Right atrium auricular region (tissue), 2 donors: ENCODE measurements at places on chromosomes 7 and 10.

GRCh38 chr7:149776848-149777407 is 3.5 kb upstream of the ZNF467 start:
- no peak for DNase-seq

GRCh38 chr10:128027306-128027705 is 98.9 kb downstream of the MKI67 start:
- no peak for DNase-seq

DNA sequence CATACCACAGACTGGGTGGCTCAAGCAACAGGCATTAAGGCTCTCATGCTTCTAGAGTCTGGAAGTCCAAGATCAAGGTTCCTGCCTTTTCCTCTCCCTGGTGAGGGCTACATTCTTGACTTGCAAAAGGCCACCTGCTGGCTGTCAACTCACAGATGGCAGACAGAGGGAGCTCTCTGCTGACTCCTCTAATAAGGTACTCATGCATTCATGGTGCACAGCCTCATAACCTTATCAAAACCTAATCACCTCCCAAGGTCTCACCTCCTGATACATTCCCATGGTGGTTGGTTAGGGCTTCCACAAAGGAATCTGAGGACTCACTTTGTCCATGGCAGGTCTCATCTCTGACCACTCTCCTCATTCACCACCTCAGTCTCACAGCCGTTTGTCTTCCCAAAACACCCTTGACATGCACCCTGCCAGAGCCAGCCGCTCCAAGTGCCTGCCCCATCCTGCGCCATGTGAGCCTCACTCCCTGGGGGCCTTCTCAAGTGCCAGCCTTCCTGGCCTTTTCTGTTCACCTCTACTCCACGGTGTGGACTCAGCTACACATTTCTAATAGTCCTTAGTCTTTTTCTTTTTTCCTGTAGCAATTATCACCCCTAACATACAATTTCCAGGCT is 400.3 kb upstream of the ADARB2 start:
- DNase-seq: no peak

- no peak for DNase-seq
Observed at GRCh38 chr10:95864906-95865813, 42.6 kb upstream of the CC2D2B start.

DNA sequence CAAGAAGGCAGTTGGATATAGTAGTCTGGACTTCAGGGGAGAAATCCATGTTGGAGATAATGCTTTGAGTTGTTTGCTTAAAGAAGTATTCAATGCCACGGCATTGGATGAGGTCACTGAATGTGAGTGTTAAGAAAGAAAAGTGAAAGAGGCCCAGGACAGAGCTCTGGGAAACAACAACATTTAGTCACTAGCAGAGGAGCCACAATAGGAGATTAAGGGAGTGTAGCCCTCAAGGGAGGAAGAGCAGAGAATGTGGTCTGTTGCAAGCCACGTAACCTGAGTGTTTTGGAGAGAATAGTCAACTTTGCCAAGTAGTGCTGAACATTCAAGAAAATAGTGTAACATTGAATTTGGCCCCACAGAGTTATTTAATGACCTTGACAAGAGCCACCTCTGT is 114.7 kb downstream of the MYO3A start:
- no peak for DNase-seq

GRCh38 chr7:47561715-47562446 is 20.0 kb downstream of the TNS3 start:
- DNase-seq: no peak

- no peak for DNase-seq
Observed at GRCh38 chr10:81911328-81911727, 36.3 kb downstream of the NRG3 start.

- DNase-seq: no peak
Observed at GRCh38 chr10:43216931-43217562, 49.8 kb downstream of the RASGEF1A start.

- no peak for DNase-seq
Observed at GRCh38 chr7:35648367-35648766, 46.6 kb downstream of the HERPUD2 start.

GRCh38 chr10:119637631-119638030 is 13.5 kb upstream of the BAG3 start:
- DNase-seq: no peak

- no peak for DNase-seq
Observed at GRCh38 chr7:2507917-2508306, 11.7 kb upstream of the LFNG start.

DNA sequence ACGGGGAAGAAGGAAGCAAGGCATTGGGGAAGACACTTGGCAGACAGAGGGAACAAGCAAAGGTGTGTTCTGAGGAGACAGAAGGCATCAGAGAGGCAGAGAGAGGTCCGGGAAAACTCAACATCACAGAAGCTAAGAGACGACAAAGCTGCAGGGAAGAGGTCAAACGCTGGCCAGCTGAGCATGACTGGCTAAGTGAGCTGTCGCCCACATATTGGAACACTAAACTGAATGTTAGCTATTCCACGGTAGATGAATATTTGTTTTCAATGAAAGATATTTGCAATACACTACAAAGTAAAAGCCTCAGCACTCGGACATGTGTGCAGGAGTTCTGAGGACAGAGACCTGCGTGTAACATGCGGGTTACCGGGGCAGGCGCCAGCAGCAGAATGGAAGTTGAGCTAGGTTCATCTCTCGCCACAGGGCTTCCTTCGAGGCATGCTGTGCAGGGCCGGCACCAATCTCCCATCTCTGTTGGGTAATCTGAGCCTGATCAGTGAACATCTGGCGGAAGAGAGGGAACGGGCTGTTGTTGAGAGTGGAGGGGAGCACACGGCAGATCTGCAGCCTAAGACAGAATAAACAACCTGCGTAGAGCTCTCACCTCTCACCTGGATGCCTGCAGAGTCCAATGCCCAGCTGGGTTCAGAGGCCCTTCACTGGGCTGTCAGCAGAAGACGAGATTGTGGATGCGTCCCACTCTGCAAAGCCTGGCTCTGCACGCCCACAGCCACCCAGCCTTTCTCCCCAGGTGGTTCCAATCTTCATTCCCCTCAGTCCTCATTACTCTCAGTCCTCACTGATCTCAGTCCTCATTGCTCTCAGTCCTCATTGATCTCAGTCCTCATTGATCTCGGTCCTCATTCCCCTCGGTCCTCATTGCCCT is 35.9 kb downstream of the INSIG1 start:
- DNase-seq: no peak

DNA sequence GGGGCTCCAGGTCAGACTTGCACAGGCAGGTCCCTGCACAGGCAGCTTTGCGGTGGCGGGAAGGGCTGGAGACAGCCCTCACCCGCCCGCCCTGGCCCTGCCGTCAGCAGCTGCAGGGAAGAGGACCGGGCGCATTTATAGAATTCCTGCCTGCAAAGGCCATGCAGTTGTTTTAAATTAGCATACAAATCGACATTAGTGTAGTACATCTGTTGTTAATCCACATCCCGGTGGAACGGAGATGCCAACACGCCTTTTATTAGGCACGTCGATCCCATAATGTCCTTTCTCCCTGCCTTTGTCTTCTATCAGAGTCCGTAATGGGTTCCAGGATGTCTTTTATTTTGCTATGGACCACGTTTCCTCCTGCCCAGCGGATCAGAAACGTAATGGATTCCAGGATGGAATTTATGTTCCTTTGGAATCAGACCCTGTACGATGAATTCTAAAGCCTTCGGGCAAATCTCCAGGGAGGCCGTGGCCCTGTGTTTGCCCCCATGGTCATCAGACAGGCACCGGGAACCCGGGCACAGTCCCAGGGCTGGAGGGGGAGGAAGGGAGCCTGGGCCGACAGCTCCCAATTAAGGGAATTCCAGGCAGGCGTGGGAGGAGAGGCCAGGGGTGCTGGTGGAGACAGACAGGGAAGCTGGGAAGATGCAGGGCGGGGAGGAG is 123.9 kb downstream of the COL26A1 start:
- no peak for DNase-seq
